ENCODE measurements at places on chromosomes 5 and 9.

GRCh38 chr5:143356855-143357583 lies 46.5 kb downstream of the NR3C1 start:
- H3K36me3 ChIP-seq, result no peaks in the 10 kb centered on the region
- H3K4me3 ChIP-seq, result no peak overlapping the region
- H3K27me3 ChIP-seq, result no peaks in the 10 kb centered on the region
- peaks cover 9% of the 10 kb centered on the region for H3K4me1 ChIP-seq
- no peak overlapping the region for H3K27ac ChIP-seq
- DNase-seq, result no peak

- peaks cover 10% of the 10 kb centered on the region for H3K36me3 ChIP-seq
- no peak overlapping the region for H3K27ac ChIP-seq
- no peaks in the 10 kb centered on the region for H3K27me3 ChIP-seq
- peaks cover 31% of the 10 kb centered on the region for H3K4me1 ChIP-seq
- no peak overlapping the region for H3K4me3 ChIP-seq
- DNase-seq, result no peak
Observed at GRCh38 chr9:127866535-127866934, 10.9 kb downstream of the AK1 start.

DNA sequence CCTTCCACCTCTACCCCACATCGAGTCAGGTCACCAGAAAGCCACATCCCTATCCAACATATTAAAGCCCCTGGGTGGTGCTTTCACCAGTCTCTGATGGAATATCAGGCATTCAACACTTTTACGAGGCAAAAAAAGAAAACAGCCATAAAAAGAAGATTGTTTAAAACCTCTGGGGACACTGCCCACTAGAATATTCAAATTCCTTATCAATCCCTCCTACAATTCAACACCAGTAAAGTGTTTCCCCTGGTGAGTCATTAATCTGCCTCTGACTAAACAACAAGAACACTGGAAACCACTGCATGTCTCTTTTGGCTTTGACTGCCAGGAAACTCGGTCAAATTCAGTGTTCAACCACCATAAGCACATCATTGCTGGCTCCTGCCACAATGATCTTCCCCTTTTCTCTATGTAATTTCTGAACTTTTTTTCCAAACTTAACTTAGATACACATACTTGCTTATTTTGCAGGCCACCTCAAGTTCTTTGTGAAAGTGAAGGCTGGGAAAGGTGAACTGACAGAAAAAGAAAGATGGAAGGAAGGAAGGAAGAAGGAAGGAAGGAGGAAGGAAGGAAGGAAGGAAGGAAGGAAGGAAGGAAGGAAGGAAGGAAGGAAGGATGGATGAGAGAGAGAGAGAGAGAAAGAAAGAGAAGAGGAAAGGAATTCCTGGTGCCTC lies 105.3 kb downstream of the PAX5 start:
- no peaks in the 10 kb centered on the region for H3K36me3 ChIP-seq
- peaks cover 9% of the 10 kb centered on the region for H3K4me1 ChIP-seq
- H3K27me3 ChIP-seq, result peaks cover 5% of the 10 kb centered on the region
- DNase-seq, result peak; percentile 48
- H3K4me3 ChIP-seq, result no peak overlapping the region

GRCh38 chr9:25742256-25742655 lies 64.0 kb upstream of the TUSC1 start:
- no peak overlapping the region for H3K27ac ChIP-seq
- no peak overlapping the region for H3K4me3 ChIP-seq
- DNase-seq, result no peak
- no peaks in the 10 kb centered on the region for H3K4me1 ChIP-seq
- no peaks in the 10 kb centered on the region for H3K36me3 ChIP-seq

DNA sequence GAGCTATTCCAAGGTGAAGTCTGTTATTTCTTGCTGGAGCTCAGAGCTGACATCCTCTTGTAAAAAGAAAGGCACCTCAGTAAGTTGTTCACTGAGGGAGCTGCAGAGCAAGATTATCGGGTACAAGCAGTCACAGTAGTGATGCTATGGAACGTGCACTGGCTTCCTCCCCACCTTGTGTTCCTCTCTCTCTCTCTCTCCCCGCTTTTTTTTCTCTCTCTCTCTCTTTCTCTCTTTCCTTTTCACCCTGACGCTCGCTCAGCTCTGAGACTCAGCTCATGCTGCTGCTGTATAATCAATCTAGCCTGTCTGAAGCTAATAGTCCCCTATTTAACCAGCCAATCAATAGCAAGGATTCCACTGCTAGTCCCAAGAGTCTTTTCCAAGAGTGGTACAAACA lies 587.6 kb upstream of the CDH18 start:
- H3K27ac ChIP-seq, result no peak overlapping the region
- H3K4me3 ChIP-seq, result no peak overlapping the region
- H3K27me3 ChIP-seq, result no peaks in the 10 kb centered on the region
- no peak for DNase-seq

DNA sequence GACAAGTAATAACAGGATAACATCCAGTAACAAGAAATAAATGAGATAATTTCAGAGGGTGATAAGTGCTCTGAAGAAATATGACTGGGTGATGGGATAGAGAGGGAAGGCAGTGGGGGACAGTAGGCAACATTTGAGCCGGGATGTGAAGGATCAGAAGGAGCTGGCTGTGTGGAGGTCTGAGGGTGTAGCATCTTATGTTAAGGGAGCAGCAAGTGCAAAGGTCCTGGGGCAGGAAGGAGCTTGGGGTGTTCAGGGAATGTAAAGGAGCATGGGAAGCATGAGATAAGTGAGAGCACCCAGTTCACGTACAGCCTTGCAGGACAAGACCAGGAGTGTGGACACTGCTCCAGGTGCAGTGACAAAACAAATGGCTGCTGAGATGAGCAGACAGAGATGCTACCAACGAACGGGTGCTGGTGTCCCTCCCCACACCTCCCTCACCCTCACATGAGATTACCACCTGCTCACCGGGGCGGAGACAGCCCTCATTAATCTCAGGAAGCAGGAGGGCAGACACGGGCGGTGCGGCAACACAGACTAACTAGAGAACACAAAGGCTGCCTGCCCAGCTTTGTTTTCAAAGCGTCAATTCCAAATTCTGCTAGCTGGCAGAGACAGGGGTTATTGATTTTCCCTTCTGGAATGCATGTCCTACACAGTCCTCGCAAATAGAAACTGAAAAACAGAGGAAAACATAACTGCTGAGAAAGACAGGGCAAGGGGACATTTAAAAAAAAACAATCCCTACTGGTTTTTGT lies 298.1 kb upstream of the PANK3 start:
- H3K4me1 ChIP-seq, result no peaks in the 10 kb centered on the region
- no peak overlapping the region for H3K4me3 ChIP-seq
- no peak overlapping the region for H3K27ac ChIP-seq
- no peaks in the 10 kb centered on the region for H3K36me3 ChIP-seq
- H3K27me3 ChIP-seq, result no peaks in the 10 kb centered on the region
- DNase-seq, result peak; percentile 33

DNA sequence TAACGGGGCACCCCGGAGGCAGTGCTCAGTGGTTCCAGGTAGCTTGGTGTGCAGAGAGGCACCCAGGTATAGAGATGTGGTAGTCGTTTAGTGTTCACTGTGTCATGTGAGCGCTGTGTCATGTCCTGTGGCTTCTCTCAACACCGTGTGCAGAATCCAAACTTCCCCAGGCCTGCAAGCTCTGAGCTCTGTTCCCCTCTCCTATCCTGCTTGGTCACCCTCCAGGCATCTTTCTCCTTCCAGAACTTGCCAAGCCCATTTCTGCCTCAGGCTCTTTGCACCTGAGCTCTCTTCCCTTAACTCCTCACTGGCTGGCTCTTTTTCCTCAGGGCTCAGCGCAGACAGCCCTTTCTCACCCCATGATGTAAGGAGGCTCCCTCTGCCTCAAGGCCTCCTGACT lies 64.8 kb downstream of the CARTPT start:
- no peaks in the 10 kb centered on the region for H3K36me3 ChIP-seq
- peaks cover 6% of the 10 kb centered on the region for H3K4me1 ChIP-seq
- no peak overlapping the region for H3K27ac ChIP-seq
- no peak overlapping the region for H3K4me3 ChIP-seq
- H3K27me3 ChIP-seq, result peaks cover 19% of the 10 kb centered on the region

DNA sequence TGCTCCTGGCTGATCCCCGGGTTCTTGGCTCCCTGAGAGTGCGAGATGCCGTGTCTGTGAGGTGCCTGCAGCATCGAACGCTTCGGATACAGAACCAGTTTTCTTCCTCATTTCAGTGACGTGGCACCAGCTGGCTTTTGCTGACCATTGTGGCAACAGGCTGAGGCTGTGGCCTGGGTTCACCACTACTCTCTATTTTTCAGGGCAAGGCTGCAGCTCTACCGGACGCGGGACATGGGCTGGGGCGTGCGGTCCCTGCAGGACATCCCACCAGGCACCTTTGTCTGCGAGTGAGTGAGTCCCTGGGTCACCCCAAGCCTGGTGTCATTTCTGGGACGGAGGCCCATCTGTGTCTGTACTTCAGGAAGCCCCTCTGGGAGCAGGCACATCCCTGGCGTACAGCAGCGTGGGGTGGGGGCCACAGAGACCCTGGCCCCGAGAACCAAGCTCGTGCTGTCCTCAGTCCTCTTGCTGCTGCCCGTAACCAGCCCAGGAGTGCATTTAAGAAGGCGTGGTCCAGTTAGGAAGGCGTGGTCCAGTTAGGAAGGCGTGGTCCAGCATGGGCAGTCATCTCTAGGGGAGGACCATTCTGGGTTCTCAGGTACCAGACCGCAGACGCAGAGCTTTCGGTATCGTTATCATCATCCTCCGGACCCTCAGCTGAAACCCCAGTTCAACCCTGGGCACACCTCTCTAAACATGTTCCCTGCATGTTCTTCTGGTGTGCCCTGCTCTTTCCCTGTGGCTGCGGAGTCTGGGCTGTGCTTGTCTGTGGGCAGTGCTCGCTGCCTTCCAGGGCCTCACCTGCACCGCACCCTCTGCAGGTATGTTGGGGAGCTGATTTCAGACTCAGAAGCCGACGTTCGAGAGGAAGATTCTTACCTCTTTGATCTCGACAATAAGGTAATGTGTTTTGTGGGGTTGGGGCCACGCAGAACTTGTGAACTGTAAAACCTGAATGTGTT lies 60.1 kb upstream of the CACNA1B start:
- H3K27me3 ChIP-seq, result no peaks in the 10 kb centered on the region
- H3K27ac ChIP-seq, result no peak overlapping the region
- peaks cover 5% of the 10 kb centered on the region for H3K36me3 ChIP-seq
- no peaks in the 10 kb centered on the region for H3K4me1 ChIP-seq
- no peak for DNase-seq
- H3K4me3 ChIP-seq, result no peak overlapping the region

- no peaks in the 10 kb centered on the region for H3K4me1 ChIP-seq
- H3K4me3 ChIP-seq, result no peak overlapping the region
- H3K36me3 ChIP-seq, result no peaks in the 10 kb centered on the region
- H3K27me3 ChIP-seq, result no peaks in the 10 kb centered on the region
- DNase-seq, result no peak
Observed at GRCh38 chr5:99911971-99912370, 623.2 kb upstream of the FAM174A start.

DNA sequence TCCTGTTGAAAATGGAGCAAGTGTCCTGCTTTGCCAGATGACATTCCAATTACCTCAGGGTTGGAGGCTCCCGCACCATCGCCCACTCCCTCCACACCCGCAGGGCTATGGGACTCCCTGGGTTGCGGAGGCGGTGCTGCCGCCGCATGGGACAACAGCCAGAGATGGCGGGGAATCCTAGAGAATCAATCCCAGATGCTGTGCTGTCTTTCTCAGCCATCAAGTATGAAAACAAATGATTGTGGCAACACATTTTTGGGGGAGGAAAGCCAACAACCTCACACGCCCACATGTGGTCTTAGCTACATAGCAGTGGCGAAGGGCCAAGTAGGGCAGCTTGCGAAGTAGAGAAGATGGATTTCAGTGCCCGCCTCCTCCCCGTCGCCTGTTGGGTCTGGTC lies 46.7 kb downstream of the IL31RA start:
- H3K36me3 ChIP-seq, result no peaks in the 10 kb centered on the region
- no peaks in the 10 kb centered on the region for H3K27me3 ChIP-seq
- H3K27ac ChIP-seq, result no peak overlapping the region
- no peak overlapping the region for H3K4me3 ChIP-seq

GRCh38 chr9:14343261-14344031 lies 29.5 kb upstream of the NFIB start:
- H3K4me3 ChIP-seq, result no peak overlapping the region
- DNase-seq, result peak; percentile 17
- no peaks in the 10 kb centered on the region for H3K27me3 ChIP-seq
- no peaks in the 10 kb centered on the region for H3K36me3 ChIP-seq

- no peak overlapping the region for H3K4me3 ChIP-seq
- peaks cover 8% of the 10 kb centered on the region for H3K4me1 ChIP-seq
- no peak overlapping the region for H3K27ac ChIP-seq
- no peaks in the 10 kb centered on the region for H3K36me3 ChIP-seq
- peak; percentile 83 for DNase-seq
Observed at GRCh38 chr9:122580360-122580759, 2.8 kb downstream of the OR1L8 start.

DNA sequence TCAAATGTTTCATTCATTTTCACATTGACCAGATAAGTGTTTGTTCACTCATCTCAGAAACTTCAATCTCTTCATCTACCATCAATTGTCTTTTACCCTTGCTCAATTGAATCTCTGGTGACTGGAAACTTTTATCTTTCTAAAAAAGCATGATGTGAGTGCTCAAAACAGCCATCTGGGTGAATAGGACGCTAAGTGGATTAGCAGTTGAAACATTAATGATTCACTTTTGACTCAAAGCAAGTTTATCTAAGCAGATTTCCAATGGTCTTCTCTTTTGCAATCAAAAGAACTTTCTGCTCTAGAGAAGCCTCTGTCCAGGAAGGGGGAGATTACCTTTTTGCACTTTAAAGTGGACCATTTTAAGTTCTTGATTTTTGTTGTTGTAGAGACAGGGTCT lies 22.2 kb downstream of the KLF4 start:
- H3K27ac ChIP-seq, result no peak overlapping the region
- DNase-seq, result no peak
- peaks cover 3% of the 10 kb centered on the region for H3K4me1 ChIP-seq
- H3K27me3 ChIP-seq, result peaks cover 3% of the 10 kb centered on the region

GRCh38 chr5:77046416-77047073 lies 16.3 kb downstream of the AGGF1 start:
- no peak overlapping the region for H3K27ac ChIP-seq
- no peaks in the 10 kb centered on the region for H3K4me1 ChIP-seq
- DNase-seq, result no peak
- no peak overlapping the region for H3K4me3 ChIP-seq
- H3K27me3 ChIP-seq, result no peaks in the 10 kb centered on the region

- no peak overlapping the region for H3K27ac ChIP-seq
- H3K36me3 ChIP-seq, result no peaks in the 10 kb centered on the region
- H3K4me1 ChIP-seq, result peaks cover 3% of the 10 kb centered on the region
- peak overlapping the region; percentile 35 for H3K4me3 ChIP-seq
- H3K27me3 ChIP-seq, result no peaks in the 10 kb centered on the region
Observed at GRCh38 chr5:77076961-77077828, 9.9 kb downstream of the ZBED3 start.

DNA sequence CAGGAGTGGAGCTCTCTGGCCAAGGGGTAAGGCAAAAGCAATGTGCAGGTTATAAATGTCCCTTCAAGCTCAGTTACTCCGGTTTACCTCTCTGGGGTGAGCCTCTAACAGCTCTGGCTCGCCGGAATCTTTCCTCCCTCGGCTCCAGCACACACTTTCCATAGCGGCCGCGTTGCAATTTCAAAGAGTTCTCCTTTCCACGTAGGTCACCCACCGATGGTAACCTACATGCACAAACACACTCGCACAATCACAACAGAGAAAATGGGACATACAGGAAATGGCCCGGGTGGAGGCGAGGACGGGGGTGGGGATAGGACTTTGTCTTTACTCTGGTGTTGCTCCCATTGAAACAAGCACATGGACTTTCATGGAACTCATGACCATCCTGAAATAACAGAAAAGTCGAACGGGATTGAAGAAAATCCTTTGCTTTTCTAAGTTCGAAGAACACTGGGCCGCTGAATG lies 1.2 kb downstream of the LHFPL2 start:
- no peaks in the 10 kb centered on the region for H3K36me3 ChIP-seq
- no peaks in the 10 kb centered on the region for H3K27me3 ChIP-seq
- H3K27ac ChIP-seq, result peak overlapping the region; percentile 82
- peak; percentile 76 for DNase-seq
- peak overlapping the region; percentile 38 for H3K4me3 ChIP-seq
- H3K4me1 ChIP-seq, result peaks cover 16% of the 10 kb centered on the region

Measured in endothelial cell of umbilical vein (primary cell).